ENCODE measurements at places on chromosomes 11 and 22.

- DNase-seq = no peak
These were observed 61.8 kb upstream of the POU2AF2 start for GRCh38 chr11:111183706-111184105.

- no peak for DNase-seq
These were observed 97.5 kb downstream of the CSTPP1 start for GRCh38 chr11:47034091-47034490.

DNA sequence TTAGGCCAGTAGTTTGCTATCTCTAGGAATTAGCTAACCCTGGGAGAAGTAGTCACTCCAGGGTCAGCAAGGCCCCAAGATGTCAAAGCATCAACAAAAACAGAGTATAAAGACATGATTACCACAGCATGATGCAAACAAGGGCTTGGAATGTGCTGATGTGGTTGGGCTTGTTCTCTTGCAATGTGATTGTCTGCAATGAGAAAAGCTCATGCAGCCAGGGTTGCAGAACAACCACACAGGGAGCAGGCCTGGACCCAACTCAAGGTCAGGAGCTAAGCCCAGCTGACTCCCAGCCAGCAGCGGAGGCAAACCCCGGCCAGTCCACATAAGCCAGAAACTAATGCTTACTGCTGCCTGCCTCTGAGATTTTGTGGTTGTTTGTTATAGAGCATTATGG is 132.4 kb upstream of the ZC3H12C start:
- peak; percentile 28 for DNase-seq

DNA sequence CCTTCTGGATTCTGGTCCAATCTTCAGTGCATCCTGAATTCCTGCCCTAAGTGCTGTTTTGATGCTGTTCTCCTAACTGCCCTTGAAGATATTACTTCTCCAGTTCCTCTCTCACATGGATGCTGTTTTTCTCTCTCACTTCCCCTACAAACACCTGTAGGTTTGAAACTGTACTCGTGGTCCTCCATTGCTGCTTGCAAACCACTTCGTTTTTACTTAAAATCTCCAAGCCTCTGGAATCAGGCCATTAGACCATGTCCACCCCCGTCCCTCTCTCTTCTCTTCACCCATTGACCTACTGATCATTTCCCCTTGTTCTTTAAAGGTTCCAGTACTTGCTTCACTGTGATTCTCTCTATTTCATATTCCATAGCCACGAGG is 988.1 kb downstream of the NTM start:
- no peak for DNase-seq

GRCh38 chr11:69718147-69718546 is 14.3 kb upstream of the FGF19 start:
- DNase-seq = no peak

DNA sequence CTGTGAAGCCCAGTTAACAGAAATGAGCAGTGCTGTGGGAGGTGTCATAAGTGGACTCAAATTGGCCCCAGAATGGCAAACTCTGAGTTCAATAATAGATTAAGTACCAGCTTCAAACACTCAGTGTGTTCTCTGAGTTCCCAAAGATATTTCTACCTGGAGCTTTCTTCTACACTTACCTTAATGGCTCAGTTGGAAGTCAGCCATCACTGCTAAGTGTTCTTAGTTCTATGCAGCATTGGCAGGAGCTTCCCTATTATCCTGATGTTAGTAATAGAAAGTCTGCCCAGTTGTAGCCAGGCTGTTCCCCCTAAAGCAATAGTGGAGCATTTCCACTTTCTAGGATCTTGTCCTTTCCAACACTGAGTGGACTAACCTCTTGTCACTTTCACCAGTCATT is 9.7 kb upstream of the PIK3IP1 start:
- DNase-seq = no peak

DNA sequence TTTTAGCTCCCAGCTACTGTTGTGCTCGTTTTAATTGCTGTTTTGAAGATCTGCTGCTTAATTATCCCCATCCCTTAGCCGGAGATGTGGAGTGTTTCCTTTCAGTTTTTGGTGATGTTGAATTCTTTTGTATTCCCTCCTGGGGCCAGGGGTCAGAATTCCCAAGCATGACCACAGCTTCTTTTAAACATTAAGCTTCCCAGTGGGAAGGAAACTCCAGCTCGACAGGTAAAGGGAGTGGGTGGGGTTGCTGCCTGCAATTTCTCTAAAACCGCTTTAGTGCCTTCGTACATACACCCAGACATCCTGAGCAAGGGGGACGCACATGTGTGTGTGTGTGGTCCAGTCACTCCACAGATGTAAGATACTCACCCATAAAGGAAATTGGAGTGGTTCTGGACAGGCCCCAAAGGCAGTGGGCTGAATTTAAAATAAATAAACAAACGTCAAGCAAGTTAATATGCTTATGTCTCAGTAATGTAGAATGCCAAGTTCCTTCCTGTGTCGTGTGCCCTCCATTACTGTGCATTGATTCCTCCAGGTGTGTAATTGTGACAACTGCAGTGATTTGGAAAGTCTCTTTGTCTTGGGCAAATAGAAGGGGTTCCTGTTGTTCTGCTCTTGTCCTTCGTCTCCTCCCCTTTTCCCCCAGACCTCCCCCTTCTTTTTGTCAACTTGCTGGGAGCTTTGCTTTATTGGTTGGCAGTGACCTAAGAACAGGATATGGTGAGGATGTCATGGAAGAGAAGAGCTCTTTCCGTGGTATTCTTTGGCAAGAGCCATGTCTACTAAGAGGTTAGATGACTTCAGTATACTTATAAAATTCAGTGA is 19.2 kb upstream of the ADSL start:
- DNase-seq = no peak

DNA sequence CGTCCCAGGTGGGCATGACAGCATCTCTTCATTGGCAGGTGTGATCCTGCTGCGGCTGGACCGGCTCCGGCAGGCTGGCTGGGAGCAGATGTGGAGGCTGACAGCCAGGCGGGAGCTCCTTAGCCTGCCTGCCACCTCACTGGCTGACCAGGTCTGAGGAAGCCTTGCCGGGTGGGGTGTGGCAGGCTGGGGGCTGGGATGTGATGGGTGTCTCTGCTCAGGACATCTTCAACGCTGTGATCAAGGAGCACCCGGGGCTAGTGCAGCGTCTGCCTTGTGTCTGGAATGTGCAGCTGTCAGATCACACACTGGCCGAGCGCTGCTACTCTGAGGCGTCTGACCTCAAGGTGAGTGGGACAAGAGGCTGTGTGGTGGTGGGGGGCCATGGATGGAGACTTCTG is 3.5 kb downstream of the LARGE2 start:
- no peak for DNase-seq

- DNase-seq = no peak
These were observed 152.3 kb upstream of the LARGE1 start for GRCh38 chr22:34072585-34072984.

DNA sequence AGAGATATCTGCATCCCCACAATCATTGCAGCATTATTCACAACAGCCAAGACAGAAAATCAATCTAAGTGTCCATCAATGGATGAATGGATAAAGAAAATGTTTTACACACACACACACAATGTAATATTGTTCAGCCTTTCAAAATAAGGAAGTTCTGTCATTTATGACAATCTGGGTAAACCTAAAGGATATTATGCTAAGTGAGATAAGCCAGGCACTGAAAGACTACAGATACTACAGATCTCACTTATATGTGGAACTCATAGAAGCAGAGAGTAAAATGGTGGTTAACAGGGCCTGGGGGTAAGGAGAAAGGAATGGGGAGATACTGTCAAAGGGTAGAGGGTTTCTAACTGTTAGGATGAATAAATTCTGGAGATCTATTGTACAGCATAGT is 36.0 kb upstream of the EED start:
- no peak for DNase-seq

DNA sequence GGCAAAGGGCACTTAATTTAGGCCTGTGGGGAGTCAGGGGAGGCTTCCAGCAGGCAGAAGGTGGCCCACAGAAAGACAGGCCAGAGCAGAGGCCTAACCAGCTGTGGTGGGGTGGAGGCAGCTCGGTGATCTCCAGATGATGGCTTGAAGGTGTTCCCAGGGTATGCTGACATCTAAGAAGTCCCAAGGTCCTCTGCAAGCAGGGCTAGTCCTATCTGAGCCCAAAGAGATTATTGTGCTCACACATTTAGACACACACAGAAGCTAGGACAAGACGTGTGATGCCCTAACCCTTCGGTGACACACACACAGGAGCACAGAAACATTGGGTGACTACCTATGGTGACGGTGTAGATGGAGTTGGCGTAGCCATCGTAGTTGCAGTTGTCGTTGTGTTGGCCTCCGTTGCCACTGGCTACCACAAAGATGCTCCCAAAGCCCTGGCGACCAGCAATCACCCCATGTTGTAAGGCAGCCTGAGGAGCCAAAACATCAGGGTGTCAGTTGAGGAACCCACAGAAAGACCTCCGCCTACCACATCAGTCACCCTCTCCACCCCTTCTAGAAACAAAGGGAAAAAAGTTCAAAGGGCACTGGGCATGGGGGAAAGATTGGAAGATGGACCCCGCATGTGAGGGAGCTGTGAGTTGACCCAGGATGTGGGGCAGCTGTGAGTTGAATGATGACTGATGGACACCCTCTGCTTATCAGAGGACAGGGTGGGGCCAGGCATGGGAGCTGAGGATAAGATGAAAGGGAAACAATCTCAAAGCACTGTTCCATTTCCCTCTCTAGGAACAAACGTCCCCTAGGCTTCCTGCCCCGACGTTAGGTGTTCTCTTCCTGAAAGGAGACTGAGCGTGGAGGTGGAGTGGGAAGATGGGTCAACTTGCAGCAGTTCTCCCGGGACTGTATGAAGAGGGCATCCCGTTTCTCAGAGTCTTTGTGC is 7.9 kb downstream of the PCSK7 start:
- no peak for DNase-seq

GRCh38 chr11:67022961-67023956 is at the start of gene SYT12:
SYT12 (plus strand) TSS chr11:67023134; CDS start chr11:67030145, 7,011 bp downstream.
- peak; percentile 5 for DNase-seq

- DNase-seq = no peak
These were observed 158.5 kb downstream of the ADAMTS15 start for GRCh38 chr11:130606781-130607511.

DNA sequence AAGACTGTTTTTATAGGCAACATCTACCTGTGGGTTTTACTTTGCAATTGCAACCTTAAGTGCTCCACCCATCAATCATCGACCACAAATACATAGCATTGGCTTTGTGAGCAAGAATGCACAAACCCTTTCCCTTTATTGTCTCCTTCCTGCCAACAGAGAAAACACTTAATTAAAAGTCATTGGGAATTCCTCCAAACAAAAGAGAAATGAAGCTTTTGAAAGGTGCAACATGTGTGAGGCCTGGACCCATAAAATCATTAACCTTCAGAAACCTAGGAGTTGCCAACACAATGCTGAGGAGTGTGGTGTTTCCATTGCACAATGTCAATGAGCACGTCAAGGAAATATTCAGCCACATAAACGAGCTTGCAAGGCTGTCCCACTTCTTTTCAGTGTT is 223.2 kb downstream of the BLID start:
- DNase-seq = no peak

GRCh38 chr11:71454470-71455113 is 1.6 kb downstream of the NADSYN1 start:
- no peak for DNase-seq
